ENCODE measurements at places on chromosomes 7 and 10.

- DNase-seq, result no peak
These were observed 44.9 kb downstream of the MINDY3 start for GRCh38 chr10:15815242-15815885.

- no peak for DNase-seq
These were observed 78.5 kb upstream of the PCBD1 start for GRCh38 chr10:70966646-70967553.

- no peak for DNase-seq
These were observed 65.9 kb upstream of the SYPL1 start for GRCh38 chr7:106177738-106178592.

DNA sequence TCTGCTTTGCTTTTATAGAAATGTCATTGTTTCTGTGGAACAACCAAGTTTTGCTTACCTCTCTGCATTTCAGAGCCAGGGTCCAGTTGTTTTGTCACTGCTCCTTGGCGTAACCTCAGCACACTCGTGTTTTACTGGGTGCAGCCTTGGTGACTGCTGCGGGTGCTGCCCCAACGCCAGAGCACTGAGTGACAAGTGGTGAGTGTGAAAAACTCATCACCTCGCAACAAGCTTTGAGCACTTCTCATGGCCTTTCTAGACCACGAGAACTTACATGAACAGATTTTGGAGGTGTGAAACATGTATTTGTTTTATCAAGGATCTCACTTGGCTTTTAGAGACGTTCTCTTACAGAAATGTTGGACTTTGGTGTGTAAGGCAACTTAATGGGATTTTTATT is 31.0 kb downstream of the GLRX3 start:
- no peak for DNase-seq

GRCh38 chr10:42926843-42927242 is 144.2 kb downstream of the BMS1 start:
- no peak for DNase-seq

DNA sequence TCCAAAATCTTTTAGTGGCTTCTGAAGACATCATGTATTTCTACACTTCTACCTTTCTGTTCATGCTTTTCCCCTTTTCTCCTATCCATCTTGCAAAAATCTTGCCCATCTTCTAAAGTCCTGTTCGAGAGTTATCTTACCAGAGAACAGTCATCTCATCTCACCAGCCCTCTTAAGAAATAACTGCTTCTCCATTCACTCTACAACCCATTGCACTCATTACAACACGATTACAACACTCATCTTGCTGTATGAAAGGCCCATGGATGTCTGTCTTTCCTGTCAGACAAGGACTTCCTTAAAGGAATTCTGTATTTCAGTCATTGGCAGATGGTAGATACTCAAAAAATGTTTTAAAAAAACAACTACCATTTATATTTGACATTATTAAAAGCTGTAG is 30.8 kb downstream of the ZNF438 start:
- DNase-seq, result no peak

DNA sequence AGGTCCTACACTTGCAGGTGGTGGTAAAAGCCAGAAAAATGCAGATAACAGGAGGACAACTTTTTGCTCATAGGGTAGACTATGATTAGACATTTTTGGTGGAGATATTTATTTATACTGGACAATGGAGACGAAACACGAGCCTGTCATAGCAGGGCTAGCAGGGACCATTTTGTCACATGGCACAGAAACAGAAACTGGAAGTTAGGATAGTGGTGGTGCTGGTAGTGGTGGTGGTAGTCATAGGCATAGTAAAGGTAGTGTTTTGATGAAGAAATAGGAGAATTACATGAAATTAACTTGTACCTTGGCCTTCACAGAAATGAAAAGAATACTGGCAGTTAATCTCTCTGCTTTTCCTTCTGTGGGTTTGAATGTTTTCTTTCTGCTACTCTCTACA is 8.8 kb upstream of the MGAM start:
- DNase-seq, result no peak

DNA sequence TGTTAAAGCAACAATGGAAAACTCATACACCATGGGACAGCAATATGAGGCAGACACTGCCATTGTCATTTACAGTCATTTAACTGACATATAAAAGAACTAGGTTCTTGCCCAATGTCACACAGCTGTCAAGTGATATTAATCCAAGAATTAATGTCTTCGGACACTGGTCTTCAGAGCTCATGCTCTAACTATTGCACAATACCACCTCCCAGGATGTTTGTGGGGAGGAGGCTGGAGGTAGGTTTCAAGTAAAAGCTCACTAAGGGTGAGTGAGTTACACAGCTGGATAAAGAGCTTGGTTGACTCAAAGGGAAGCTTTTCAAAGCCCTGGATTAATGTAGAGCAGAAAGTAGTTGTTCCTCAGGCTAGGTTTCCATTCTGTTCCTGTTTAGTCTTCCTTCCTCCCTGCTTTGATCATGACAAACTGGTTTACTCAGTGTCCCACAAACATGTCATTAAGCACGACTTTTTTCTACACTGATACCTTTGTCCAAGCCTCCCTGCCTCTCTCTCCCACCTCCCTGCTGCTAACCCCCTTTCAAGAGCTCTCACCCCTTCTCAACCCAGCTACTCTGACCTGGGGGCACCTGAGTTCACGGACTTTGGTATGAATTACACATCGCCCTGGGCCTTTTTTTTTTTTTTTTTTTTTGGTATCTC is 987 bp upstream of the EXOC6 start:
- no peak for DNase-seq

GRCh38 chr10:88670497-88670896 is 6.3 kb downstream of the LIPF start:
- no peak for DNase-seq

GRCh38 chr7:132509643-132510042 is 66.6 kb downstream of the PLXNA4 start:
- DNase-seq, result no peak

DNA sequence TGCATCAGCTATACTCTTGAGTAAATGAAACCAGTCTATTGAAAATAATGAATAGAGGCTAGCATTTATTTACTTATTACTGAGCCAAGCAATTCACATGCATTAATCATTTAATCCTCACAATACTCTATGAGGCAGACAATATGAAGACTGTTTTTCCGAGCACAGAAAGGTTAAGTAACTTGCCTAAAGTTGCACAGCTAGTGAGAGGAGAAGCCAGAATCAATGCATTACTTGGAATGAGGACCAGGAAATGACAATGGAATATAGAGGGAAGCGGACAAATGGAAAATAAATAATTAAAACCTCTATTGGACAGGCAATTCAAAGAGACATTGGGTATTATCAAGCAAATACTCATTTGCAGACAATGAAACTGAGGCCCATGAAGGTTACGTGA is 207.6 kb upstream of the PRKCQ start:
- DNase-seq, result no peak

- no peak for DNase-seq
These were observed 49.2 kb upstream of the COL13A1 start for GRCh38 chr10:69752479-69752878.

DNA sequence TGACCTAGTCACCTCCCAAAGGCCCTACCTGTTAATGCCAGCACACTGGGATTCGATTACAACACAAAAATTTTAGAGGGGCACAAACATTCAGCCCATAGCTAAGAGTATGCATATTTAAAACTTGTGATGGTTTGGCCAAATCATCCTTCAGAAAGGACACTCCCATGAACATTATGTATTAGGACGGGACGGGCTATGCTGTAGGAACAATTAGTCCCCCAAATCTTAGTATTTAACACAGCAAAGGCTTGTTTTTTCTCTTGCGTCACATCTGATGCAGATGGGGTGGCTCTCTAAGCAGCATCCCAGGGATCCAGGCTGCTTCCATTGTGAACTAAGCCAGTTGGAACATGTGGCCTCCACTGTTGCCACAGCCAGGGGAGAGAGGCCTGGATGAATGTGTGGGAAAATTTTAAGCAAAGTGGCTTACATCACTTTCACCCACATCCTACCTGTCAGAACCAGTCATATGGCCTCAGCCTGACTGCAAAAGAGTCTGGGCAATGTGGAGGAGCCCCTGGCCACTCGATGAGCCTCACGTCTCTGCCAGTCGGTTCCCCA is 26.6 kb downstream of the CHST3 start:
- DNase-seq, result no peak

GRCh38 chr7:96397936-96398598 is 76.2 kb upstream of the SLC25A13 start:
- DNase-seq, result no peak

Data from iPS DF 19.7 (cell line).